ENCODE measurements at places on chromosomes 13 and 19.
A peak's percentile ranks its signal among the peaks of the same experiment; 100 is the strongest.

DNA sequence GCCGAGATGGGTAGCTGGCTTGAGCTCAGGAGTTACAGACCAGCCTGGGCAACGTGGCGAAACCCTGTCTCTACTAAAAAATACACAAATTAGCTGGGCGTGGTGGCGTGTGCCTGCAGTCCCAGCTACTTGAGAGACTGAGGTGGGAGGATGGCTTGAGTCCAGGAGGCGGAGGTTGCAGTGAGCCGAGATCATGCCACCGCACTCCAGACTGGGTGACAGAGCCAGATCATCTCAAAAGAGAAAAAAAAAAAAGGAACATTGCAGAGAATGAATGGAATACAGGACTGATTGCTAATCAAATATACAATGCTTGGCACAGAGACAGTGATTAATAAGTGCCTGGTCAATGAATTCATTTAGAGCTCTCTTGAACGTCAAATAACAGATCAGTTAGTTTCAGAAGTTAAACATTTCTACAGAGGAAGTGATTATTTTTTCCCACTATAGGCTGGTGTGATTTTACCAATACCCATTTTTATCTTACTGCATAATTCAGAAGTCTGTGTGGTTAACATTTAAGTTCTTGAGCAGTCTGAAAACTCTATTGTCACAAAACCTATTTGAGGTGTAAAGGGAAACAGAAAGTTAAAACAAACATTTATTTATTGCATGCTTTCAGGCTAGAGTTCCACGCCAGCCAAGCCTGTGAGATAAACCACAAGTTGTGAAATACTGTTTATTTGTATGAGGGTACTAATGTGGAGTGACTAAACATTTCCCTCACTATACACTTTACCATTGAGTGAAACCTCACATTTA, 7.7 kb upstream of the TBC1D4 start:
- no peak for DNase-seq

DNA sequence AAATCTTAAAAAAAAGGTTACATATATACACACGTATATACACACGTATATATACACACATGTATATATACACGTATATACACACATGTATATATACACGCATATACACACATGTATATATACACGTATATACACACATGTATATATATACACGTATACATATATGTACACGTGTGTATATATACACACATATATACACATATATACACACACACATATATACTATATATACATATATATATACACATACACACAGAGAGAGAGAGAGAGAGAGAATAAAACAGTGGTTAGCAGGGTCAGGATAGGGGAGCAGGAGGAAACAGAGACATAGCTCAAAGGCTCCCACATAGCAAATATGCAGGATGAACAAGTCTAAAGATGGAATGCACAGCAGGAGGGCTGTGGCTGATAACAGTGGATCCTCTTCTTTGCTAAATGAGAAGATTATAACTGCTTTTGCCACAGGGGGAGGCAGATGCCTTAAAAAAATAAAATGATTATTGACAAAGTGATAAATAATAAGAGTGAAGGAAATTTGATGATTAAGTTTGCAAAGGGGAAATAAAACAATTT, 714.5 kb downstream of the UQCRFS1 start:
- no peak for DNase-seq

DNA sequence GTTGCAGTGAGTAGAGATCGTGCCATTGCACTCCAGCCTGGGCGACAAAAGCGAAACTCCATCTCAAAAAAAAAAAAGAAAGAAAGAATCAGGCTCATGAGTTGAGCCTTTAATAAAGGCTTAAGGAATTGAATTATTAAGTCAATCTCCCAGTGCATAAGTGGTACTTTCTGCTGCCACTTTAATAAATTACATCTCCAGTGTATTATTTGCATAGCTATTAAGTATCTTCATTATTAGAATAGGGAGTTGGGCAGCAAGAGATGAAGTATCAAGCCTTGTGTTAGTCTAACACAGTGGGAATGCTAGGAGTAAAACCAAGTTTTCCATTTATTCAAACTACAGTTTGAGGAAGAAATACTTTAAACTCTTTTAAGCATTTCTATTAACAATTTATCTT, 15.6 kb upstream of the FAM124A start:
- DNase-seq: no peak

GRCh38 chr19:40217934-40218890, at the start of gene TTC9B:
TSS of gene TTC9B (minus strand) at chr19:40218384. CDS start at chr19:40218381, 3 bp downstream.
- peak; percentile 13 for DNase-seq

- no peak for DNase-seq
Observed at GRCh38 chr19:56840451-56841192, at the start of the genes PEG3 and ZIM2. TSS of gene PEG3 (minus strand) at chr19:56840726. CDS start at chr19:56824655, 16,071 bp downstream. TSS of gene ZIM2 (minus strand) at chr19:56840726. CDS start at chr19:56824277, 16,449 bp downstream.

DNA sequence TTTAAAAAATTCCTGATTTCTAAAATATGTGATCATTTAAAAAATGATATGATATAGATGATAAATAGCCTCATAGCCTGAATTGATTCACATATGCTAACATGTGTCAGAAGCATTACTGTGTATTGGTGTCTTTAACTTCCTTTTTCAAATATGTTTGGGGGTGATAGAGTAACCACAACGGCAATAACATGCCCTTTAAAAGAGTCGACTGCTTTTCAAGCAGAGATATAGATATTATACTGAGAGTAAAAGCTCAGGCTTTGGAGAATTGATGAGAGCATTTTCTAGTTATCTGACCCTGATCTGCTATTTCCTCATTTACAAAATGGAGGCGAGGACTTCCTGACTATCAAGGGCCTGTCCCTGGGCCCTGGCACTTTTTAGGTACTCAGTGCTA, 260.5 kb downstream of the DCT start:
- DNase-seq: no peak

- no peak for DNase-seq
Observed at GRCh38 chr19:28501976-28502375, 711.0 kb downstream of the UQCRFS1 start.

DNA sequence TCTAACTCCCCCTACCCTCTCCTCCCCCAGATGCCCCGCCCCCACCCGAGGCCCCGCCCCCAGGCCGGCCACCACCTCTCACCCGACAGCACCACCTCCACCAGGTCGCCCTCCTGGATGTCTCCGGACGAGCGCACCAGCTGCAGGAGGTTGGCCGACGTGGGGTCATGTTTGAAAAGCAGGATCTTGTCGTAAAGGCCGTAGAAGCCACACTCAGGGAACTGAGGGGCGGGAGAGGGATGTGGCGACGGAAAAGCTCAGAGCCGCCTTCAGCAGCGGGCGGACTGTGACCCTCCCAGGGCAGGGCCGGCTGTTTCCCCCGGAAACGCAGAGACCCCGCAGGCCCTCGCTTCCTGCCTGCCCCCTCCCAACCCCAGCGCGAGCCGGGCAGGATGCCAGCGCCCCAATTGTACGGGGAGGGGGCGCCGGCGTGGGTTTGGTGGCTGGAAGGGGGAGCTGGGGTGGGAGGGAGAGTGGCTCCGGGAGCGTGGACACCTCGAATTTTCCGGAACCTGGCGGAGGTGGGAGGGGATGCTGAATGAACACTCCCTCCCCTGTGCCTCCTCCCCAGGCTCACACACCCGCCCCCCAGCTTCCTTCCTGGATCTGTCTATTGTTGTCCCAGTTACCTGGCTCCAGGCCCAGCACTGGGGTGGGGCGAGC, 3.0 kb downstream of the PRKD2 start:
- peak; percentile 55 for DNase-seq

DNA sequence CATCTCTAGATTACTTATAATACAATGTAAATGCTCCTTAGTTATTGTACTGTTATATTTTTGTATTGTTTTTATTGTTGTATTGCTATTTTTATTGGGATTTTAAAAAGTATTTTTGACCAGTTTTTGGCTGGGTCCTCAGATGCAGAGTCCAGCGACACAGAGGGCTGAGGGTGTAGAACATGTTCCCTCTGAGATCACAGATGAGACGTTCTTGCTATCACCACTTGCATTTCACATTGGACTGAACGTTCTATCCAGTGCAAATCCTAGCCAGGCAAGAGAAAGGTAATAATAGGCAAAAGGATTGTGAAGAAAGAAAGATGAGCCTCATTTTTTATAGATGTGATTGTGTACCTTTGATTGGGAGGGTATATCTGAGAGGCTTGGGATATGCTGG, 15.0 kb downstream of the ZSCAN5A start:
- no peak for DNase-seq

DNA sequence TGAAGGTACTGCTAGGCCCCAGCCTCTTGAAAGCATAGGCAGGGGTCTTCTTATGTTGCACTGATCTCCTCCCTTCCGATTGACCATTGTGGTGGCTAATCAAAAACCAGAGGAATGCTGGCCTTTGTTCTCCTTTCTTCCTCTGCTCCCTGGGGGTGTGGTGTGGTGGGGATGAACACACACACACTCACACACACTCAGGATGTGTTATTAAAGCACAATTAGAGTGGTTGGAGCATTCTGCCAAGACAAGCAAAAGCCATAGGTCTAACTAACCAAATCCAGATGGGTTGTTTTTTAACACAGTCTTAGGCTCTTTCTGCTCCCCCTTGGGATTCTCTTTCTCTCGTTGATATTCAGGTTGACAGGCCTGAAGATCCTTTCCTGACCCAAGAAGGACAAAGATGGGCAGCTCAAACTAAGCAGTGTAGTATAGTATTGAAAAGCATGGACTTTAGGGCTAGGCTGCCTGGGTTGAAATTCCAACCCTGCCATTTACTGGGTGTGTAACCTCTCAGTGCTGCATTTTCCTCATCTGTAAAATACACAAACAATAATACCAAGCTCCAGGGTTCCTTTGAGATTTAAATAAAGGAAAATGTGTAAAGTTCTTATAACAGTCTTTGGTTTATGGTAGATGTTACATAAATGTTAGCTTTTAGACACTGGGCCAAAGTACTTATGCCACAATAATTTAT, 25.5 kb upstream of the DGKH start:
- no peak for DNase-seq

Data from activated T-cell treated with anti-CD3 and anti-CD28 coated beads for 24 hours (primary cell).